ENCODE measurements at places on chromosomes 2 and 18. TPM values are rescaled to one million over a fixed set of nuclear protein-coding genes. Genes with fewer than 3 reads are reported as not detected.

Gene RELCH
- total RNA-seq = 24.4 TPM

Gene ZNF532
- 84.4 TPM for total RNA-seq

Gene BOLL
- total RNA-seq = not detected

DNA sequence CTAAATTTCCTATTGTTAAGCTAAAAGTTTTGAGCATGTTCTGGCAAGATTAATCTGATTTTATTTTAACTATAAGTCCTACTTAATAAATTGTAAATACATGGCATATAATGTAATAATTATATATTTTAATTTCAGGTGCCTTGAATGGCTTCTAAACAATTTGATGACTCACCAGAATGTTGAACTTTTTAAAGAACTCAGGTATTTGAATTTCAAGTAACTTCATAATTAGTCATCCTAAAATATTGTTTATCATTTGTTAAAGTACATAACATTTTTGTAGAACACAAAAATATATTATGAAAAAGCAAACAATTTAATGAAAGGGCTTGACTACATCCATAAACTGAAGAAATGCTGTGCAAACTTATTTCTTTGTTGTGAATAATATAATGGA is 14.5 kb downstream of the GMCL1 start:
- H3K36me3 ChIP-seq = no peaks in the 10 kb centered on the region
- no peaks in the 10 kb centered on the region for H3K27me3 ChIP-seq
- H3K27ac ChIP-seq = no peak overlapping the region
- H3K4me3 ChIP-seq = no peak overlapping the region

DNA sequence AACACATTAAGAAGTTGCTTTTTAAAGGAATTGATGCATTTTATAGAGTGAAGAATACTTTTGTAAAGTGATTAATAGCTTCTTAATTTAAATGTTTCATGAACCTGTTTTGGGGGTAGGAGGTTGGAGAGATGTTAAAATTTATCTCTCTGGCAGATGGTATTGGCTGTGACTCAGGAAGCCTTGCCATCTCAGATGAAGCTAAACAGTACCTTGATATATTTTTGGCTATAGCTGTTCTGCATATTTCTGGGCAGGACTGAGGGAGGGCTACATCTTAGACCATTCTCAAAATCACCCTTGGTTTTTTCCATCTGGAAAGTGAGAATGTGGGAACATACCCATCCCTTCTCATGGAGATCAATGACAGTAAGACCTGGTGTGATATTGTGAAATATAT is 13.4 kb downstream of the CAPN14 start:
- no peak for DNase-seq
- no peak overlapping the region for H3K27ac ChIP-seq
- peaks cover 8% of the 10 kb centered on the region for H3K4me1 ChIP-seq

DNA sequence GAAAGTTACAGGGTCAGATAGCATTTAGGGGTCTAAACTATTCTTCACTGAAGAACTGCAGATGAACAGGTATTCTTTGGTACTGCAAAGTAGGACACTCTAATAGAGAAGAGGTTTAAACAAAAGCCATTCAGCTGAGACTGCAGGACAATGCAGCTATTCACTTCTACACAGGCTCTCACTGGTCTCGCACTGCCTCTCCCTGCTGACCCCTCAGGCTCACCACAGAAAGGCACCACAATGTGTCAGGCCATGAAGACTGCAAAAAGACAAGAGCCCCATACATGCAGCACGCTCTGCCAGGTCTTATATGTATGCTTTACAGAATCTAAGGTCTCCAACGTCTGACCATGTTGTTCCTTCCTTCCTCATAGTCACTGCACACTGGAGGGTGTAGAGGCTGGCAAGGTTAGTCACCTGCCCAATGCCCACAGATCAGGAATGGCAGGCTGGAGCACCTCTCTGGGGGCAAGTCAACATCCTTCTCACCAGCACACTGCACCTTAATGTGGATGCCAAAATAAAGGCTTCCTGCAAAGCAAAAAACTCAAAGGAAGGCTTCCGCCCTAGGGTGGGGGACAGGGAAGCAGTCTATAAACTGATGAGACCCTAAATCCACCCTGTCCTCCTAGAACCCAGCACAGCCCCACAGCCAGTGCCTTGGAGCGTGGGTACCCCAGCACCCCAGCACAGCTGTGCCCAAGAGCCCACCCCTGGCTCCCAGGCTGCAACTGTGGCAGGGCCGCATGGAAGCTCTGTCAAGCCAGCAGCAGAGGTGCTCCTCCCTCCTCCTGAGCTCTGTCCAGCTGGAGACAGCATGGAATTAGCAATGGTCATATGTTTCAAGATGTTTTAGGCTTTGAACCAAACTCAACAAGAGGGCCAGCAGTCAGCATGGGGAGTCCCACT is 10.7 kb upstream of the RNU4ATAC start:
- H3K4me3 ChIP-seq = no peak overlapping the region
- no peak for DNase-seq
- no peak overlapping the region for H3K27ac ChIP-seq
- no peaks in the 10 kb centered on the region for H3K27me3 ChIP-seq
- peaks cover 39% of the 10 kb centered on the region for H3K36me3 ChIP-seq

- no peak for DNase-seq
- H3K4me3 ChIP-seq = no peak overlapping the region
- H3K4me1 ChIP-seq = no peaks in the 10 kb centered on the region
- no peak overlapping the region for H3K27ac ChIP-seq
These were observed 17.0 kb upstream of the CYTIP start for GRCh38 chr2:157460897-157461296.

GRCh38 chr2:51028829-51029228 is 3.1 kb downstream of the NRXN1 start:
- no peaks in the 10 kb centered on the region for H3K4me1 ChIP-seq
- no peak overlapping the region for H3K27ac ChIP-seq
- no peaks in the 10 kb centered on the region for H3K36me3 ChIP-seq
- no peak for DNase-seq

GRCh38 chr2:172009823-172010222 is 10.1 kb downstream of the METAP1D start:
- no peaks in the 10 kb centered on the region for H3K27me3 ChIP-seq
- DNase-seq = no peak
- no peaks in the 10 kb centered on the region for H3K4me1 ChIP-seq
- H3K4me3 ChIP-seq = no peak overlapping the region
- H3K27ac ChIP-seq = no peak overlapping the region
- H3K36me3 ChIP-seq = no peaks in the 10 kb centered on the region

DNA sequence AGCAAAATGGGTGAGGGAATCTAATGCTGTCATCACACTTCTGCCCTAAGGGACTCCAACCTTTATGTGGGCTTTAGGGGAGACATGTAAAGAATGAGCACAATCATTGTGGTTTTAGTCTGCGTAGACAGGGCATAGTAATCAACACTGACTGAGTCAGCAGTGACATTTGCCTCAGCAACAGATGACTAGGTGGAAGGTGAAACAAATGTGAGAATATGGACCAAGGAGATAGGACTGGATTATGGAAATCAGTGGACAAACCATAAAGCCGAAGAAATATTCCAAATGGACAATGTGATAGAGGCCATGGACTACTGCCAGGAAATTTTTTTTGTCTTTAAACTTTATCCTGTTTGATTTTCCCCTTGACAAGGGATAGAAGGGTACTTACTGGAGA is 83.9 kb downstream of the PDK1 start:
- no peak overlapping the region for H3K4me3 ChIP-seq
- no peaks in the 10 kb centered on the region for H3K4me1 ChIP-seq
- no peak overlapping the region for H3K27ac ChIP-seq
- DNase-seq = no peak

Measured in heart left ventricle (tissue), 16 donors.